ENCODE measurements at places on chromosomes 1 and 21. TPM values are rescaled to one million over a fixed set of nuclear protein-coding genes. Genes with fewer than 3 reads are reported as not detected.

The PACC1 gene
- 1.4 TPM for polyA plus RNA-seq

DNA sequence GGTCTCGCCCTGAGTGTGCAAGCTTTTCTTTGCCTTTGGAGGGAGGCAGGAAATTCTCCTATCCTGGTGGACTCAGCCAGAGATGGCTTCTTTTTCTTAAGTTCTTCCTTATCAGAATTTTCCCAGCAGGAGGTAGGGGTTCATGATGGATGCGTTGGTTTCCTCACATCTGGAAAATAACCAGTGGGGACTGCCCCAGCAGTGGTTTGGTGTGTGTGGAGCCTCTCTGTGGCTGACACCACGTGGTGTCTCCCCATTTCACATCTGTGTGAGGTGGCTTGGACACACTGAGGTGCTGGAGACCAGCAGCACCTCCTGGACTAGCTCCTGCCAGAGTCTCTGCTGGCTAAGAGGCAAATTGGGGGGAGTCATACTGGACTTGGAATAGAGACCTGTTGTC is 32.6 kb downstream of the B3GALT5 start:
- peak; percentile 1 for DNase-seq

GRCh38 chr1:29172415-29172939 is 9.2 kb downstream of the SRSF4 start:
- DNase-seq: no peak

DNA sequence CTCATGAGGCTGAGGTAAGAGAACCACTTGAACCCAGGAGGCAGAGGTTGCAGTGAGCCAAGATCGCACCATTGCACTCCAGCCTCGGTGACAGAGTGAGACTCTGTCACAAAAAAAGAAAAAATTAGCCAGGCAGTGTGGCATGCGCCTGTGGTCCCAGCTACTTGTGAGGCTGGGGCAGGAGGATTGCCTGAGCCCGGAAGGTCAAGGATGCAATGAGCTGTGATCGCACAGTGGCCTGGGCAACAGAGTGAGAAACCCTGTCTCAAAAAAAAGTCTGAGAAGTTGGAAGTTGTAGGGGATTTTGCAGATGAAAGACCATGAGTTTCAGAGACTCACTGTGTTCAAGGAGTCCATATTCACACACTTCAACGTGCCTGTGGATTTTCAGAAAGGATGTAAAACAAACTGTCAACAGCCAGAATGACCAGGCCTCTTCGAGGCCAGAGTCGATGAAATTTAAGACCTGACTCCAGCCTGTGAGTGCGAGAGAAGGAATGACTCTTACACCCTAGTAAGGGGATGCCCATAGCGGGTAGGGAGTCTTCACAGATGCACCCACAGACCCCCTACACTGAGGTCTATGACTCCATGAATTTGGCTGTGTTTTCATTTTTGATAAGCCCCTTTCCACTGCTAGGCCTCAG is 2.2 kb downstream of the S100A13 start:
- no peak for DNase-seq

- DNase-seq: no peak
Observed at GRCh38 chr1:211606332-211606913, 27.5 kb upstream of the SLC30A1 start.

- DNase-seq: no peak
Observed at GRCh38 chr1:85584923-85585322, 4.4 kb downstream of the CCN1 start.

DNA sequence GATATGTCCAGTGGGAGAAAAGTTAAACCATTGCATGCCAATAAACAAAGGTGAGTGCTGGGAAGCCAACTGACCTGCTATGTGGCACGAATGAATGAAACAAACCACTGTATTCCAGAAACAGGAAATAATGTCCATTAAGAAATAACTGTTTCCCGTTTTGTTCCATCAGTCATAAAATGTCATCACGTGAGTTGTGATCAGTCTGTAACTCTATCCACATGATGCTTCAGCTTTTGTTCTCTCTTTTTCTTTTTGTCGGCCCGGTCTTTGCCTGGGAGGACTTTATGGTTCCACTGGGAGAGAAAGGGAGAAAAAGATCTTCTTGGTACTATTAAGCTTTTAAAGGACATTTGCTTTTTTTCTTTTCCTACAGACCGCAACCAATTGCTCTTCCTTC is 179.9 kb downstream of the TGFB2 start:
- DNase-seq: no peak
